ENCODE measurements at places on chromosomes 13 and 19.

DNA sequence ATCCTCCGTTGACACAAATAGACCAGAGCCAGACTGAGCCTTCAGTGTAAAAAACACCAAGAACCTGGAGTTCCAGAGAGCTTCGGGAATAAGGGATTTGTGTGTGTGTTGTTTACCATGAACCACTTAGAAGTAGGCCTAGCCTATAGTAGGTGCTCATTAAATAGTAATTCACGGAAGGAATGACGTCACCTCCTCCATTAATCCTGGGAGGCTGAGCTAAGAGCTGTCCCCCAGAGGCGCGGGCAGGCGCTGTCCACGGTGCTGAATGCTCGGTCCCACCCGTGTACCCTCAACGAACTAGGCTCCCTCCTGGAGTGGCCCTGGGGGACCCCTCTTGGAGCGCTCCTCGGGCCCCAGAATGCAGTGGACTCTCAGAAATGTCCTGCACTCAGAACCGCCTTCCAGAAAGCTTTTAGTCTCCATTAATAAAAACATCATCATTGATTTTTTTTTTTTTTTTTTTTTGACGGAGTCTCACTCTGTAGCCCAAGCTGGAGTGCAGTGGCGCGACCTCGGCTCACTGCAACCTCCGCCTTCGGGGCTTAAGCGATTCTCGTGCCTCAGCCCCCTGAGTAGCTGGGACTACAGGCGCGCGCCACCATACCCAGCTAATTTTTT, 6.5 kb downstream of the UNC13A start:
- no peak for DNase-seq

DNA sequence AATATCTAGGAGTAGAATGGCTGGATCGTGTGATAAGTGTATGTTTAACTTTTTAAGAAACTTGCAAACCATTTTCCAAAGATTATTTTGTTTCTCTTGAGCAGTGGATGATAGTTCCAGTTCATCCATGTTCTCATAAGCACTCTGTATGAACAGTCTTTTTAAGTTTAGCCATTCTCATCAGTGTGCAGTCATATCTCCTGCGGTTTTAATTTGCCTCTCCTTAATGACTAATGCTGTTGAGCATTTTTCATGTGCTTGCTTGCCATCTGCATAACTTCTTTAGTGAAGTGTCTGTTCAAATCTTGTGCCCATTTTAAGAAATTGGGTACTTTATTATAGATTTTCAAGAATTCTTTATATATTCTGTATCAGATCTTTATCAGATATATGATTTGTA, 58.6 kb downstream of the WASF3 start:
- DNase-seq: no peak

DNA sequence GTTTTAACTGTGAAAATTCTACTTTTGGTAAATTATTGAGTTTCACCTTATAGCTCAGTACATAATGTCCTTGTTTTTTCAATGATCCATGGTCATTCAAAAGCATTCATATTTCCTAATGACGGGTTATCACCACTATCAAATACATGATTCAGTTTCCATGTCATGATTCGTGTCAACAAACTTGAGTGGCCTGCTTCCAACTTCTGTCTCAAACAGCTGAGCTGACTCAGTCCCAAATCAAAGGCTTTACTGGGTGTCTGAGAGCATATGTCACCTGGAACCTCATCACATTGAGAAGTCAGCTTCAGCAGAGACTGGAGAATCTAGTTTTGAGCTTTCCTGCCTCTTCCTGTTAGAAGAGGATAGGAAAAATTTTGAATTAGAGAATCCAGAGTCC, 40.3 kb upstream of the SGCG start:
- no peak for DNase-seq

- peak; percentile 27 for DNase-seq
Observed at GRCh38 chr19:10316229-10317044, 622 bp upstream of the FDX2 start.

- DNase-seq: peak; percentile 30
Observed at GRCh38 chr19:56973713-56974555, 133.4 kb upstream of the PEG3 start.

DNA sequence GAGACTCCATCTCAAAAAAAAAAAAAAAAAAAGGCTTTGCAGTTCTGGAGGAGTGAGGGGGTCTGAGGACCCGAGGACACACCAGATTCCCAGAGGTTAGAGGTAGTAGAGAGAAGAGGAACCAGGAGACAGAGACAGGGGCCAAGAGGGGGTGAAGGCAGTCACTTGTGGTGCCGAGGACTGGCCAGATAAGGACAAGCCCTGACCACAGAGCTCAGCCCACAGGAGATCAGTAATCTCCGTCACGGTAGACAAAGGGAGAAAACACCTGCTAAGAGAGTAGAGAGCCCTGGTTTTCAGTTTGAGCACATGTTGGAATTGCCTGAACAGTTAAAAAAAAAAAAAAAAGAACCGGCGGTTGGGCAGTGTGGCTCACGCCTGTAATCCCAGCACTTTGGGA, 1.7 kb upstream of the PRAM1 start:
- no peak for DNase-seq

DNA sequence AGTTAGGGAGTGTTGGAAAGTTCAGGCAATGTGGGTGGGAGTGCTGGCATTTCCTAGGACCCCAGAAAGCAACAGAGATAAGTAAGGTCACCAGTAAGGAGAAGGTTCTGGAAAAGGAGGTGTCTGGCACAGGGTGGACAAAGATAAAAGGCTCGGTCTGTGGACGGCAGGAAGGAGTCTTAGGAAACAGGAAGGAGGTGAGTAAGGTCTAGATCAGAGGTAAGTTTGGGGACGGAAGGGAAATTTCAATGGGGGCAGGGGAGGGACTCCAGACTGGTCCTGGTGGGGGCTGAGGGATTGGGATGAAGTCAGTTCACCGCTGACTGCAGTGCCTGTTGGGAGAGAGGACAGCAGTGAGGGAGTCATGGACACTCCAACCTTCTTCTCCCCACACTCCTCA, 7.8 kb upstream of the OPA3 start:
- DNase-seq: no peak
